Right ventricle myocardium superior (tissue), 1 donor: ENCODE measurements at places on chromosomes 7 and 10. TPM values are rescaled to one million over a fixed set of nuclear protein-coding genes. Genes with fewer than 3 reads are reported as not detected.

GRCh38 chr7:33926535-33926934, 21.2 kb downstream of the BMPER start:
- DNase-seq, result no peak

GRCh38 chr10:83849150-83849549, 290.2 kb upstream of the GHITM start:
- no peak for DNase-seq

GET4 gene
- total RNA-seq, result 20.6 TPM

SRI gene
- total RNA-seq, result 82.5 TPM

DNA sequence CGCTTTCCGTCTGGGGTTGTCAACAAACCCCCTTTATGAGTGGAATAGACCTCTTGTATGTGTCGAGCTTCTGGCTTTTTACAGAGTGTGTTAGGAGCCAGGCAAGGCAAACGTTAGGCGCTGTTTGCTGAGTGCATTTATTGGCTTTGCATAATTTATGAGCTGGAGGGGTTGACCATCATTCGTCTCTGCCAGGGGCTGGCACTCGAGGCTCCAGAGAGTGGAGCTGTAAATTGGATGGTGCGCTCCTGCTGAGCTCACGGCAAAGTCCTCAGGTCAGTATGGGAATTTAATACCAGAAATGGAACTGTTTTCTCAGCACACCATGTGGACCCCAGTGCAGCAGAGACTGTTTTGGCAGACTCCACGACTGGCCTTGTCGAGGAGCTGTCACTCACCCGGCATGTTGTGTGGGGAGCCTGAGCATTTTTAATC, 699.4 kb upstream of the GALNT17 start:
- no peak for DNase-seq

- no peak for DNase-seq
These were observed 804.8 kb downstream of the GRM8 start for GRCh38 chr7:126447984-126448383.
